ENCODE measurements at places on chromosomes 12 and 14.

DNA sequence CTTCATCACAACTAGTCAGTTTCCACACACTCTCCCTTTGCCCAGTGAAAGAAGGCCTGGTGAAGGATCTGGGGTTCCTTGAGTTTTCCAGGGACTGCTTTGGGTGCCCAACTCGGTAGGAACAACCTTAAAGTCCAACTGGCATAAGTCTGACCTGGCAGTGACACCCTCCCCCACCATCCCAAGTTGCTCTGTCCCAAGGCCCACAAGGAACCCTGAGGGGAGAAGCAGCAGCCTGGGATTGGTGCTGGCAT is 1.6 kb downstream of the KMT2D start:
- no peak for DNase-seq

DNA sequence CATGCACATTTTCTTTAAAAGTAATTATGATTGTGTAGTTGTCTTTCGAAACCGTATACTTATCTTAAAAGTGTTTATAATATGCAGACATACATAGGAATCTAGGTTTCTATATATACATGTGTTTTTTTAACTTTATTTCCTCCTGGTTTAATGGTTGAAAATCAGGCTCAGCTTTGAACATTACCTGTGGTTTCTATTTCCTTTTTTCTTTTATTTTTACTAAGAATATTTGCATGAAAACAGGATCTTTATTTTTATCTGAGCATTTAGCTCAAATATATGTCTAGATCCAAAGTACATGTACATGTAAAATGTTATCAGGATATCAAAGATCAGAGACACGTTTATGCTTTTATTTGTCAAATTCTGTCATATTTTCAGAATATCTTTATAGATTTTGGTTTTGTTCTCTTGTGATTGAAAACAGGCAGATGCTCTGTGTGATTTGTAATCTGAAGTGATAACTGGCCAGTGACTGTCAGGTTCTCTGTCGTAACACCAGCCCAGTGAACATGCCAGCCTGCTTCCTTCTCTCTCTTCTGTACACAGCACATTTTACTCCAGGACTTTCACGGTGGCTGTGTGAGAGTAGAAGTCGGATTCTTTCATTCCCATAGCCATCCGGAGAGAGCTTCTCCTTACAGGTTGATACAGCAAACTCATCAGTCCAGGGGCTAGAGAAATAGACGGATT is 13.7 kb downstream of the TCTN1 start:
- DNase-seq: no peak

GRCh38 chr14:76955575-76956315 is 72.8 kb downstream of the IRF2BPL start:
- peak; percentile 39 for DNase-seq

GRCh38 chr14:51507906-51508511 is 143.7 kb upstream of the FRMD6 start:
- peak; percentile 69 for DNase-seq

GRCh38 chr12:38905480-38906351 is at the start of gene CPNE8:
Gene CPNE8, minus strand, starts transcription at chr12:38905591. Its CDS starts 57 bp downstream, at chr12:38905534.
- DNase-seq: no peak

- DNase-seq: no peak
These were observed 60.9 kb upstream of the FUT8 start for GRCh38 chr14:65351493-65352194.

DNA sequence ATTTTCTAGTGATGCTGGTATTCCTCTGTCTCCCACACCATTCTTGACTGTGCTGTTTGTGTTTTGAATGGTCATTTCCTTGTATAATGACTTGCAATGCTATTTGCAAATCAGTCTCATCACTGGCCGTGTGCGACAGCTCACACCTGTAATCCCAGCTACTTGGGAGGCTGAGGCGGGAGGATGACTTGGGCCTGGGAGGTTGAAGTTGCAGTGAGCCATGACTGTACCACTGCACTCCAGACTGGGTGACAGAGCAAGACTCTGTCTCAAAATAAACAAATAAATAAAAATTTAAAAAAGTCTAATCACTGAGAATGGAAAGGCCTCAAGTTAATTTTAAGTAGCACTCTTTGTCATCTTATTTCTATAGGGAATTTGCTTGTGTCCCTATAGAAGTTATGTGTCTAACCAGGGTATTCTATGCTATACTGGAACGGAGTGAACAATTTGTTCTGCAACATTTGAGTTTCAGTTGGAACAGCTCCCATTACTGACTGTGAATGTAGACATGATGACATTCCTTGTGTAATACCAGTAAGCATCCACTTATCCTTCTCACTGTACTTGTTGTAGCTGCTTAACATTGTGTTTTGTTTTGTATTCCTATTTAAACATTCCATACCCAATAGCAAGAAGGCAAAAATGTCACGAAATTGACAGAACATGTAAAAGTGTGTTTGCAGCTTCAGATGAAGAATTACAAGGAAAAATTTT is 126.3 kb downstream of the MGST1 start:
- peak; percentile 80 for DNase-seq

GRCh38 chr12:75334384-75335030 is at the start of gene GLIPR1L1:
Gene GLIPR1L1, plus strand, starts transcription at chr12:75334670. Its CDS starts 59 bp downstream, at chr12:75334729.
- DNase-seq: peak; percentile 90

DNA sequence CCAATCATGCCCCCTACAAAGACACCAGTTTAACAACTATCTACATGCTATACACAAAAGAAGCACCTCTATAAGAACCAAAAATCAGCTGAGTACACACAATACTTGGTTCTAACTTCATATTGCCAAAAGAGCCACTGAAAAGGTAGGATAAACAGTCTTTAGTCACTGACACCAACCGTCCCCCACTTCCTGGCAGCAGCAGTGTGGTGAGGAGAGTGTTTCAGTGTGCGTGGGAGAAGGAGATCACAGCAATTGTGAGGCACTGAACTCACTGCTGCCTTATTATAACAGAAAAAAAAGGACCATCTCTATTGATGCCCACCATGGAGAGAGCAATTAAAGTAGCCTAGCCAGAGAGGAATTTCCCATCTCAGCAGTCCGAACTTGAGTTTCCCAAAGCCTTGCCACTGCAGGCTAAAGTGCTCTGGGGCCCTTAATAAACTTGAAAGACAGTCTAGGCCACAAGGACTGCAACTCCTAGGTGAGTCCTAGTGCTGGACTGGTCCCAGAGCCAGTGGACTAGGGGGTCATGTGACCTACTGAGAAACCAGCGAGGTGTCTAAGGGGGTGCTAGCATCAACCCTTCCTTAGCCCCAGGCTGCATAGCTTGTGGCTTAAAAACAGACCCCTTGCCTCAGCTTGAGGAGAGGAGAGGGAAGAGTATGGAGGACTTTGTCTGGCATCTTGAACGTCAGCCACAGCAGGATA is 37.1 kb upstream of the LMNTD1 start:
- DNase-seq: no peak

- DNase-seq: no peak
These were observed 226.1 kb downstream of the CHST11 start for GRCh38 chr12:104682790-104683279.

DNA sequence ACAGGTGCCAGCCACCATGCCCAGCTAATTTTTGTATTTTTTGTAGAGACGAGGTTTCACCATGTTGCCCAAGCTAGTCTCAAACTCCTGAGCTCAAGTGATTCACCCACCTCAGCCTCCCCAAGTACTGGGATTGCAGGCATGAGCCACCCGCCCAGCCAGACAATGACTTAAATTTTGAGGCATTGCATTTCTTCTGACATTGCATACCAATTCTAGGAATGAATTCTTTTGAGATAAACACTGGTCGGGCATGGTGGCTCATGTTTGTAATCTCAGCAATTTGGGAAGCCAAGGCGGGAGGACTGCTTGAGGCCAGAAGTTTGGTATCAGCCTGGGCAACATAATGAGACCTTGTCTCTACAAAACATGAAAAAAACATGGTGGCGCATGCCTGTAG is 2.5 kb upstream of the CELA1 start:
- DNase-seq: no peak

- no peak for DNase-seq
These were observed 655.5 kb upstream of the FLRT2 start for GRCh38 chr14:84874436-84874835.

Data from fibroblast of lung (primary cell).